ENCODE measurements at places on chromosomes 5 and 9.
A peak's percentile ranks its signal among the peaks of the same experiment; 100 is the strongest.

- DNase-seq = no peak
Observed at GRCh38 chr9:137761032-137761431, 116.5 kb upstream of the CACNA1B start.

- DNase-seq = no peak
Observed at GRCh38 chr5:78781611-78782286, 133.2 kb upstream of the LHFPL2 start.

DNA sequence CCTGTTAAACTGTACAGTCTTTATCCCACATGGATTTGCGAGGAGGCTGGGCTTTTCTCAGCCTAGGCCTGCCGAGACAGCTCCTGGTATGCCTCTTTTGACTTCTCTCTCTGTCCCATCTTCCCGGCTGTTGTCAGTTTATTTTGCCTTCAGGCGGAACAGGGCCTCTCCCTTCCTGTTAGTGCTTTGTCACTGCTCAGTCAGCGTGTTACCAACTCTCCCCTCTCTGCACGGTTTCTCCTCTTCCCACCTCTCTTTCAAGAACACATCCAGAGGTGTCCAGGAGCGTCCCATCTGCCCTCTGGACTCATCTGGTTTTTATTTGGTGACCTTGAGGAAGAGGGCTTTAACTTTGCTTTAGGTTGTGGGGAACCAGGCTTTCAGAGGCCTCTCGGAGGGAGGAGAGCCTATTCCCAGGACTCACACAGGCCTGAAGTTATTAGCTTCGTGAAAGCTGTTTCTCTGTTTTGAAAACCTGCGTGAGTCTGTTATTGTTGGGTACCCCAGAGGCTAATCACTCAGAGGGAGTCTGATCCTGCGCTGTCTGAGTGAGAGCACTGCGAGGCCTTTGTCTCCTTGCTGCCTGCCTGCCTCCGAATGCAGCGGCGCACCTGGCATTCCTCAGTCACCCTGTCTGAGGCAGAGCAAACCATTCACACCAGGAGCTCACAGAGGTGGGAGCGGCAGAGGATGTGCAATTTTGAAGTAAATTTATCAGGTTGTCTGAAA is 234.4 kb upstream of the MPDZ start:
- DNase-seq = no peak

- DNase-seq = no peak
Observed at GRCh38 chr5:35904443-35905132, 33.8 kb downstream of the CAPSL start.

GRCh38 chr5:77924081-77924480 is 147.9 kb upstream of the TBCA start:
- no peak for DNase-seq

DNA sequence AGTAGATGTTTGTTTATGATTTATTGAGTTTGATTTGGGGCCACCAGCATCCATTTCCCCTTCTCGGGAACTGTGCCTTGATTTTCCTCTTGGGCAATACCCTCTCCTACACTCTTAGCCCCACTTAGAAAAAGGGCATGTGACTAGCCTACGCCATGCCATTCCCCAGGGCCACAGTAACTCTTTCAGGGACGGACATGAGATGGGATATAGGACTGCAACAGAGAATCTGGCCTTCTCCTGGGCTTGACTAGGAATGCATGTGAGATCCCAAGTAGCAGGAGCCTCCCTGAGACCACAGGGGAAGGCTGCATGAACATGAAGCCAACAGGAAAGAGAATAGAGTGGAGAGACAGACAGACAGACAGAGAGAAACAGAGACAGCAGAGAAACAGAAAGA is 30.7 kb upstream of the SPARC start:
- no peak for DNase-seq

DNA sequence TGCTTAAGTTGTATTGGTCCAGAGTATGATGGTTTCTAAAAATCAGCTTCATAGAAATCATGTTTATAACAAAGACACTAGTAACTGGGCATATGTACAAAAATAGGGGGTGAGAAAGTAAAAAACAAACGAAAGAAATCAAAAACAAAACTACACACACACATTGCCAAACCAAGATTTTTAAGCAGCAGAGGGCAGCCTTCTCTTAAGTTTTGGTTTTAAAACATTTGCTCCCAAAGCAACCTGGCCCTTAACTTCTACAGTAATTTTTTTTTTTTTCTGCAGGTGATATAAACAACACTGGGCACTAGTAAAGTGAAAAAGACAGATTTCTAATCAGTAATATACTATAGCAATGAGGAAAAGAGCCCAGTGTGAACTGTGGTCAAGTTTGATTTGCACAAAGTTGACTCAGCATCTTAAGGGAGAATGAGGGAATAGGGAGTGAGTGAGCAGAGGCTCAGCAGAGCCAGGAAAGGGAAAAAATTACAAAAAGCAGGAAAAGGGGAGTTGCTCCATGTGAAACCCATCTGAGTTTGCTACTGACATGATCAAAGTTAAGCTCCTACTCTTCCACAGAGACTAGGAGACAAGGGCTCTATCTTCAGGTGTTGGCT is 13.4 kb upstream of the GAPT start:
- peak; percentile 63 for DNase-seq
